ENCODE measurements at places on chromosomes 4 and X.

DNA sequence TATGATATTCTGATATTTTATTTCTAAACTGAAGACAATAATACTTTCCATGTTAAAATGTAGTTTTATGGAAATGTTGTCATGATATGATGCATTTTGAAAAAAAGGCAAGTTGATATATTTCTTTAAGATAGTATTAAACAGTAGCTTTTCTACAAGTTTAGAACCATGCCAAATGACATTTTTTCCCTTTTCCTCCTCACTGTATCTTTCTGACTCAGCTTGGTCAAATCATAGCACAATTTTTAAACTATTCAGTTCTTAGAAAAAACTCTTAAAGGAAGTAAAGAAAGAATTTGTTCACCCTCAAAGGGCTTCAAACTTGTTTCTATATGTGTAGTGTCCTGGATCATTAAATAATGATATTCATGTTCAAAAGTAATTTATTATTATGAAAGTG is 46.0 kb upstream of the GUCY1A1 start:
- DNase-seq = no peak

- DNase-seq = no peak
These were observed 86.8 kb upstream of the TSPAN7 start for GRCh38 chrX:38474543-38474942.

GRCh38 chr4:3878678-3879077 is 112.5 kb downstream of the ADRA2C start:
- DNase-seq = no peak

- DNase-seq = no peak
These were observed 209.8 kb upstream of the NDST4 start for GRCh38 chr4:115323106-115323707.

DNA sequence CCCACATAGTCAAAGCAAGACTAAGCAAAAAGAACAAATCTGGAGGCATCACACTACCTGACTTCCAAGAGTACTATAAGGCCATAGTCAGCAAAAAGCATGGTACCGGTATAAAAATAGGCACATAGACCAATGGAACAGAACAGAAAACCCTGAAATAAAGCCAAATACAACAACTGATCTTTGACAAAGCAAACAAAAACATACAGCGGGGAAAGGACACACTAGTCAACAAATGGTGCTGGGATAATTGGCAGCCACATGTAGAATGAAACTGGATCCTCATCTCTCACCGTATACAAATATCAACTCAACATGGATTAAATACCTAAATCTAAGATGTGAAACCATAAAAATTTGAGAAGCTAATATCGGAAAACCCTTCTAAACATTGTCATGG is 819.3 kb upstream of the FRG1 start:
- no peak for DNase-seq

DNA sequence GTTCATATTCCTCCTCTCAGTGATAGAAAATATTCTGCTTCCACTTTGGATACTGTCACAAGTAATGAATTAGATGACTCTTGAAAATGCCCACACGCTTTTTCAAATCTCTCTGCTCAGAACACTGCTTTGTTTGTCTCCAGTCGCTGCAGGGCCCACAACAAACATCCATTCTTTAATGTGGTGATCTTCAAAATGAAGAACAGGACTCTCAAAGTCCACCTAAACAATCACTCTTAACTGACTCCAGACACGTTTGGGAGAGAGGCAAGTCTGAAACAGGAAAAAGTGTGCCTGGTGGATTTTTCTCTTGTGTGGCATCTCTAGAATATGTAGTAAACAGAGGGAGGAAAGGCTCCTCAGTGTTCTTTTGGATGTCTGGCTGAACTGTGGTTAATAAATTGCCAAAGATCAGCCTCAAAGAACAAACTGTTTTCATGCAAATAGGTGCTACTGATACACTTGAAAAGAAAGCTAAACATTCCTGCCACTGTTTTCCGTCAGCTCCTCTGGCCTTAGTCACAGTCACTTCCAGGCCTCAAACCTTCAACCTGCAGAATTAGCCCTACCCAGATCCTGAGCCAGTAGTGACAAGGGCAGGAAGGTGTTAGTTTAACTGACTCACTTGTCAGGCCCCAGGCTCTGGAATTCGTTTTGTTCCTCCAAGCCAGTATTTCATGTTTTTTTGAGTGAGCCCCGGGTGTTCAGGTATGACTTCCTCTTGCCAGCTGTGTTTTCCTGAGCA is 259.6 kb upstream of the GPC4 start:
- DNase-seq = no peak

DNA sequence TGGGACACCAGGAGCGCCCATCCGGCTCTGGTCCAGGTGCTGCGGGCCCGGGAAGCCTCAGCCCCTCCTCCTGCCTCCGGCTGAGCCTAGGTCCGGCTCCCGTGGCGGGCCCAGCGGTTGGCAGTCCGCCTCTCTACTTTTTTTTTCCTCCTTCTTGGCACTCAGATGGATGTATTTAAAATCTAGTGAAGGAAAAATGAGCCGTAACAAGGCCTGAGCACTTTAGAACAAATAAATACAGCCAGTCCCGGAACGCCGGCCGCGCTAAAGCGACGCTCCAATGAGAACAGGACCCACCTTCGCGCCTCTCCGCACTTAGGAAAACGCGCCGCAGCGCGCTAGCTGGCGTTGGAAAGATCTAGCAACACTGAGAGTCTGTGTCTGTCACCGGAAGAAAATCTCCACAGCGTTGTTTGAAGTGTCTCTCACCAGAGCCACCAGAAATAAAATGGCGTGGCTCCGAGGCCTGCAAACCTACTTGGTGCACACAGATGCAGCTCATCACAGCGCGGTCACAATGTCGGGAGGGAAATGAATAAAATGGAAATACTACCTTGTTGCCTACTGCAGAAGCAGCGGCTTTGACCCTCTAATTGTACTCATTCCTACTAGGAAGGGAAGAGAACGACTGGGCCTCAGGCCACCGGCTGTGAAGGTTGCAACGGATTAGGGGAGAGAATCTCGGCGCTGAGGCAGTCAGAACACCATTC is 4.7 kb downstream of the NEUROG2 start:
- no peak for DNase-seq

GRCh38 chr4:59553721-59554091 is 1646.4 kb upstream of the ADGRL3 start:
- no peak for DNase-seq

GRCh38 chr4:117560329-117560728 is 474.0 kb upstream of the NDST3 start:
- DNase-seq = no peak

GRCh38 chr4:94486372-94486801 is 34.6 kb downstream of the PDLIM5 start:
- no peak for DNase-seq

DNA sequence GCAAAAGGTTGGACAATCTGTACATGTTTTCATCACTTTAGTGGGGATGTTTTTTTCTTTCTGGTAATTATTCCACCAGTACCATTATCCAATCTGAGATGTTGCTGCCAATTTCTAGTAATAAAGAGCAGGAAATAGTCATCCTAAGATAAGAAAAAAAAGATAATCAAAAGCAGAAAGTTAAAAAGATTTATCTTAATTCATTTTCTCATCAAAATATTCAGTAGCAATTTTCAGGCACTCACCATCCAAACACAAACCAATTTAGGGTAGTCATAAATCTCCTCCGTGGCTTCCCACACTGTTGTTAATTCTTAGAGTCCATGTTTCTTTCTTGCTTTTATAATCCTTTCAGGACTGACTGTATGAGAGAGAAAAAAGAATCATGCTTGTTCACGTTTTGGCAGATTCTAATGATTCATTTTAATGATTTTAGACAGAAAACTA is 263.7 kb upstream of the UGT8 start:
- no peak for DNase-seq

GRCh38 chrX:74536832-74537371 is 77.5 kb downstream of the RLIM start:
- DNase-seq = no peak

GRCh38 chr4:41148292-41148691 is 66.0 kb downstream of the APBB2 start:
- no peak for DNase-seq

GRCh38 chr4:164312671-164313070 is 441.3 kb upstream of the SMIM31 start:
- no peak for DNase-seq

- no peak for DNase-seq
These were observed 74.3 kb upstream of the TEX13D start for GRCh38 chrX:124257924-124258702.

- no peak for DNase-seq
These were observed 60.4 kb upstream of the PLAC8 start for GRCh38 chr4:83174844-83175414.

DNA sequence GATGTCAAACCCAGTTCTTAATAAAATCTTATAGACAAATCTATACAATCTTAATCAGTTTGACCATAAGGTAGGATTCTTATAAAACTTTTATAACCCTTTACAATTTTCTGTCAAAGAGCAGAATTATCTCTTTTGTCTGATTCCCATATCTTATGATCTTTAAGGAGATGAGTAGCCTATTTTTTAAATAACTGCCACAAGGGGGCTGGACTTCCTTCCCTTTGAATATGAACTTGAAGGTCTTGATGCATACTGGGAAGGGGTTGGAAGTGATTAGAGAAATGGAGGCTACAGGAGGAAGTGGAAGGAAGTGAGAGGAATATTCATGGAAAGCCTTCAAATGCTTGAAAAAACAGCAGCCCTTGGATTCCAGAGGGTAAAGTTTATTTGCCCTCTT is 111.1 kb downstream of the APOOL start:
- no peak for DNase-seq

- no peak for DNase-seq
These were observed 52.8 kb downstream of the PRDM5 start for GRCh38 chr4:120869613-120870278.

GRCh38 chrX:2418000-2418399 is 82.8 kb downstream of the DHRSX start:
- DNase-seq = no peak

DNA sequence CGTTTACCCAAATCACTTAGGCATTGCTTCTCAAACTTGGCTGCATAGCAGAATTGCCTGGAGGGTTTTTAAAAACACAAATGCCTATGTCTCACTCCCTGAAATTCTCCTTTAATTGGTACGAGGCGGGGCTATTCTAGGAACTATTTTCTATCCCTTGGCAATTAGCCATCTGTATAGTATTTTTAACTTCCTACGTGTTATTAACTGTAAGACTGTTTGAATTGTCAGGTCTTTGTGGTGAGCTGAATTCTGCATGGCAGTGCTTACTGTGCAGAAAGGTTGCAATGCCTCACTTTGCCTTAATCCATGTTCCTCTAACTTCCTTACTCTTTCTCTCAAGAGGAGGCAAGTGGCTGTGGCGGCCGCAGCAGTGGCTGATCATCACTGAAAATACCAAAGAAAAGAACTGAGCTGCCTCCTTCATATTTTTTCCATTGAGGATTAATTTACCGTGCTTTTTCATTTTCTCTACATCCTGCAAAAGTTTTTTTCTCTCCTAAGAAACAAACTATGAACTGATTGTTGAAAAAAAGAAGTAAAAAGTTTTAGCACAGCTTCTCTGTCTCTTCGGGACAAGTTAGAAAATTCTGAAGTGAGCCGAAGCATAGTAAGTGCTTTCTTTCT is at the start of gene SHROOM3:
Gene SHROOM3, plus strand, starts transcription at position 329 of the 627 bp plus-strand sequence. CDS start 824 bp downstream, outside the sequence.
- no peak for DNase-seq

DNA sequence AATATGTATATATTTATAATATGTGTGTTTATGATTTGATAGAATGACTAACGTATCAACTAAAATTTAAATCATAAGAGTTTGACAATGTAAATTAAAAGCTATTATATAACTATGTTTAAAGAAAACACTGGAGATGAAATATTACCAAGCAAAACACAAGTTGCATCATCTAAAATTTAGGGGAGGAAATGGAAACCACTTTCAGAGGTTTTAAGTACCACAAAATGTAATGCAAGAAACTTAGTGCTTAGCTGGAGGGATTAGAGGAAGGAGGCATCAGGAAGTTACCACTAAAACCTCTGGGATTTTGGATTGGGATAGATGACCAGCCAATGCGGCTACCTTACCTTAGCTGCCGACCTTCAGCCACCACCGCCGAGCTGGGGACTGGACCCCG is 1192.1 kb upstream of the PRKX start:
- DNase-seq = no peak

- DNase-seq = no peak
These were observed 40.2 kb upstream of the CD99 start for GRCh38 chrX:2650865-2651264.

GRCh38 chrX:98405376-98405775 is 1521.7 kb downstream of the RPA4 start:
- no peak for DNase-seq

DNA sequence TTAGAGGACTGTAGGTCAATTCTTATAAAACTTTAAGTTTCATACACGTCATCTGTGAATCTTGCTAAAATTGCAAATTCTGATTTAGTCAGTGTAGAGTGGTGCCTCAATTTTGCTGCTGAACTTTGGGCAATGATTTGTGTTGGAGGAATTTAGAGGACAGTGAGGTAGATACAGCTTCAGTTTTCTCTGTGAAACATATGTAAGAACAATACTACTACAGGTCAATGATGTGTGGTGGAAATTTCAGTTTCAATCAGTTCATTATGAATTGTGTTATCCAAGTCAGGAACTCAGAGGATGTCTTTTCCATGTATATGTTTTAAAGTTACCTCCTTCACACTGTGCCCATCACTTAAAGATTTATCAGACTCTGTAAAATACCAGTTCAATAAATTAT is 1597.8 kb upstream of the PCDH10 start:
- no peak for DNase-seq

- no peak for DNase-seq
These were observed 746.4 kb upstream of the MAGEB2 start for GRCh38 chrX:29468911-29469494.

DNA sequence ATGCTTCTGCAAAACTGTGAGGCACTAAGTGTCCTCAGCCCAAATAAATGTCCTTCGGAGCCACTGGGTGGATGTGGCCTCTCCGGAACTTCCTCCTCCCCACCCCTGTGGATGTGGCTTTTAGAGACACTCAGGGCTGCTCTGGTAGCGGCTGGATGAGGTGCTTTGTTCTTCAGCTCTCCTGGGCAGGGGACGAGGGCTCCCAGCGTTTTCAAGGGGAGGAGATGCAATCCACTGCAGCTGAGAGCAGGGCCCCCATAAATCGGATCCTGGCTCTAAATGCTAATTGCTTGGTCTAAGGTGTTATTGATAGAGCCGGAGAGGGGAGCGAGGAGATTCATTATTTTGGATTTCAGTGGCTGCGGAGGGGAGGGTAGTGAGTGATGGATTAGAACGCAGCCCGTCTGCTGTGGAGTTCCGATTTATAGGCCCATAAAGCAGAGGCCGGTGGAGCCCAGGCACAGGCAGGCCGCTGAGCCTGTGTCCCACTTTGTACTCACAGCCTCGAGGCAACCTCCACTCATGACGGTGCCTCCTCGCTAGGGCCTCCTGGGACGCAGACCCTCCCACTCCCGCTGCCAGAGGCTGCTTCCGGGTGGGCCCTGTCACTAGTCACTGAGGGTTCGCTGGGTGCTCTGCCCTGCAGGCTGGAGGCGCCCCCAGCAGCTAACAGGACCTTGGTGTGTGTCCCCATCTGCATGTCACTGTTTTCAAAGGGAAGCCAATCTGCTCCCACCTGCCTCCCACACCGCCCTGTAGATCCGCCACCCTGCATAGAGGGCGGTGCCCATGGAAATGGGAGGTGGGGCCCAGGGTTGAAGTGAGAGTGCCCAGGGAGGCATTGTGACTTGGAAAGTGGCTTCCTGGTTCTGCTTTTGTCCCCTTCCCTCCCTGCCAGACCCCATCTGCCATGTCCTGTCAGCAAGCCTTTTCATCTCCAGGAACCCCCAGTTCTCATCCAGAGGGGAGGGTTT is 135.4 kb upstream of the PSAPL1 start:
- DNase-seq = no peak
